Suppressor macrophage treated with lipopolysaccharide for 1 hour (primary cell): ENCODE measurements at places on chromosomes 5 and 9.
A peak's percentile ranks its signal among the peaks of the same experiment; 100 is the strongest.

- no peak for DNase-seq
Measured at GRCh38 chr5:32255540-32255900, 57.2 kb downstream of the MTMR12 start.

DNA sequence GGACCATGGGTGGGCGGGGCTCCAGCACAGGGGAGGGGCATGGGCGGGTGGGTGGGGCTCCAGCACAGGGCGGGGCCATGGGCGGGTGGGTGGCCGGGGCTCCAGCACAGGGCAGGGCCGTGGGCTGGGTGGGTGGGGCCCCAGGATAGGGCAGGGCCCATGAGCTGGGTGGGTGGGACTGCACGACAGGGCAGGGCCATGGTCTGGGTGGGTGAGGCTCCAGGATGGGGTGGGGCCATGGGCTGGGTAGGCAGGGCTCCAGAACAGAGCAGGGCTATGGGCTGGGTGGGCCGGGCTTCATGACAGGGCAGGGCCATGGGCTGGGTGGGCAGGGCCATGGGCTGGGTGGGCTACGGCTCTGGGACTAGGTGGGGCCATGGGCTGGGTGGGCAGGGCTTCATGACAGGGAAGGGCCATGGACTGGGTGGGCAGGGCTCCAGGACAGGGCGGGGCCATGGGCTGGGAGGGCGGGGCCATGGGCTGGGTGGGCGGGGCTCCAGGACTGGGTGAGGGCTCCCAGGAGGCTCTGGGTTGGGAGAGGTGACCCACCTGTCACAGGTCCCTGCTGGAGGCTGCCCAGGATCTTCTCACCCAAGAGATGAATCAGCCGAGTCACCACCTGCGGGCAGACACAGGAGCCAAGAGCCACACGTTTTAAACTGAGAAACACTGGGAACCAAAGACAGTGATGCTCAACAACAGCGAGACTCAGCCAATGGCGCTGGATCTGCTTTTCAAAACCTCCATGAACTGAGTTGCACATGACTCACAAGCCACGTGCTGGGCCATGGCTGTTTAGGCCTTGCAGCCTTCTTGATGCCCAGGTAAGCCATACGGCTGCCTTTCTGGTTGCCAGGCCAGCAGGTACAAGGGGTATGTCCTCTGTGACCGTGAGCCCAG lies 33.6 kb upstream of the NSMF start:
- no peak for DNase-seq

- DNase-seq, result peak; percentile 61
Measured at GRCh38 chr5:165201771-165202518, 1696.5 kb downstream of the MAT2B start.

DNA sequence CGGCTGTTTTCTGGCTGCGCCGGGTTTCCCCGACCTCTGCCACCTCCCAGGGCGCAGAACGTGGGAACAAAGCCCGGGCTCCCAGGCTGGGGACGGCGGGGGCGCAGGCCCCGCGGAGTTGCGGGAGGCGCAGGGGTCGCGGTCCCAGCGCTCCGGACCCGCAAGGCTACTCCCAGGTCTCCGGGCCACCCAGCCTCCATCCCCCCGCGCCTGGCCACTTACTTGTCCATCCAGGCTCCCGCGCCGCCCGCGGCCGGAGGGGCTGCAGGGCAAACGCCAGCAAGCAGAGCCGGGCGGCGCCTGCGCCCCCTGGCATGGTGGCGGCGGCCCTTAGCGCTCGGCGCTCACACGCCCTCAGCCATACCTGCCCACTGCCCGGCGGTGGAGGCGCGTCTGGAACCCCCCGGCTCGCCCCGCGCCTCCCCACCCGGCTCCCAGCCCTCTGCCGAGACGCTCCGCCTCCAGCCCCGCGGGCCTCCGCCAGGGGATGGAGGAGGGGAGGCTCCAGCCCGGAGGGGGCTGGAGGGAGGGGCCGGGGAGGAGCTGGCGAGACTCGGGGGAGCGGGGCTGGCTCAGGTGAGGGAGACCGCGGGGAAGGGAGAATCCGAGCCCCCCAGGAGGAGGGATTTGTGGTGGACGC lies at the start of gene ADAM19:
Gene ADAM19, minus strand, starts transcription at position 395 of the 640 bp plus-strand sequence. Its CDS starts 79 bp downstream, at position 316.
- DNase-seq, result peak; percentile 53

GRCh38 chr5:133445744-133446143 lies 166.6 kb downstream of the FSTL4 start:
- no peak for DNase-seq

DNA sequence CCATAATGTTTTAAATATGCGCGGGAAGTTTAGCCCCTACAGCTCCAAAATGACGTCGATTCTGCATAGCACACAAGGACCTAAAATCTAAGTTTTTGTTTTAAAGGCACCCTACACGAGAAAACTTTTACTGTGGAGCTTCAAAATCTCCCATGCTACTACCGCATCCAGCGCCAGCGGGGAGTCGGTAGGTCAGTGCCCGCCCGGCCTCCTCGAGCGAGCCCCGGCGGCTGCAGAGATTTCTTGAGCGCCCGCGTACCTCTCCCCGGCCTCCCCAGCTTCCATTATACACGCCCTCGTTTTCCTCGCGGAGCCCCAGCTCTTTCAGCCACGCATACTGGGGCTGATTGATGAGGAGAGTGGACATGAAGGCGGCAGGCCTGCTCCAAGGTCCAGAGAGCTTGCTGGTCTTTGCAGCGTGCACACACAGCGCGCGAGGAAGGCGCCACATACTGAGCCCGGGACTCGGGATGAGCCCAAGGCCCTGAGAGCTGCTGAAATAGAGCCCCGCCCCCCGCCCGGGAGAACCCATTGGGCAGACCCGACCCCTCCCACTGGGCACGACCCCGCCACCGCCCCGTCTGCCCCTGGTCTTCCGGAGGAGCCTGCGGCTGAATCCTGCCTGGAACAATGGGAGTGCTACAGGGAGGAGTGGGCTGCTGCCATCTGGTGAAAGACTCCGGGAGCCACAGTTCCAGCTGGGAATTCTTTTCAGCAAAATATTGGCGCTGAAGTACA lies at the start of gene ALDH7A1:
Gene ALDH7A1, minus strand, starts transcription at position 472 of the 738 bp plus-strand sequence. Its CDS starts 21 bp downstream, at position 451.
- DNase-seq, result peak; percentile 57

DNA sequence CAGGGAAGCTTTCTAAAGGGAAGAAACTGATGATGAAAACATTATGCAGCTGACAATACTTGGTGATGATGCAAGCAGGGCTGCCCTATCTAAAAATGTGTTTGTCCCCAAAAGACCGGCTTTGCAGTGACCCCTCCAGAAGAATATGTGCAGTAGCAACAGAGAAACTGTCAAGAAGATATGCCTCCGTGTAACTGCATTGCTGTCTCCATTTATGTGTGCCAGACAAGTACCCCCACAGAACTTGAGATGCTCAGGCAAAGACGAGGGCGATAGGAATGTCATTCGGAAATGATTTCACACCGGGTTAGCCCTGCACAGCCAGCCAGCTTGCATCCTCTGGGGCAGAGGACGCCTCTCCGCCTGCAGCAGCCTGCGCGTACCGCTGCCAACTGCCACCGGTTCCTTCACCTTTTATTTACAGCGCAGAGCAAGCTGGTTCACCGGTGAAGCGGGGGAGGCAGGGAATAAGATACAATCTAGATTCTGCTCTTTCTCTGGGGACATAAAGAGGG lies 2.0 kb downstream of the GABBR2 start:
- DNase-seq, result no peak

DNA sequence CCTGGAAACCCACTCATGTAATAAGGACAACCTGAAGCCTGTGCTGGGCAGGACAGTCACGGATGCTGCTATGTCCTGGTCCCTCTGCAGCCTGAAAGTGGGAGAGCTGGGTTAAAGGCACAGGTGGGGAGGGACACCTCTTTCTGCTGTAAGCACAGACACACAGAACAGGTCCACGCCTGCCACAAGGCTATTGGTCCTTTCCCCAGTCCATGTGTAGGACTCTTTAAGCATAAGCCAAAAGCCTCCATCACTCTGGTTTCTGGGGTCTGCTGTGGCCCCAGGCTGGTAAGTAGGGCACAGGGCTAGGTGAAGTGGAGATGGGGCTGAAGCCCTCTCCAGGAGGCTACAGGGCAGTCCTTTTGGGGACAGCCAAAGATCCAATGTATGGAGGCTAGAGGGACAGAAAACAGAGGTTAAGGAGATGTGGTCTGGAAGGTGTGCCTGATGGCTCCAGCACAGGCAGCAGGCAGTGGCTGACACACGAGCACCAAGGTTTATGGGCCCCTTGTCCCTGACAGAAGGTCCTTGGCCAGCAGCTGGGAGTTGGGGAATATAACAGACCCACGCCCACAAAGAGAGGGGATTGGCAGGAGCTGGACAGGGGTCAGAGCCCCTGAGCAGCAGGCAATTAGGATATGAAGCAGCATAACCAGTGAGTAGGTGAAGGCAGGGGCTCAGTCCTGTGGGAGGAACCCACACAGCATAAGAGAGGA lies 203.6 kb upstream of the MVB12B start:
- DNase-seq, result no peak

GRCh38 chr9:76004526-76004925 lies 114.1 kb downstream of the PCSK5 start:
- no peak for DNase-seq

DNA sequence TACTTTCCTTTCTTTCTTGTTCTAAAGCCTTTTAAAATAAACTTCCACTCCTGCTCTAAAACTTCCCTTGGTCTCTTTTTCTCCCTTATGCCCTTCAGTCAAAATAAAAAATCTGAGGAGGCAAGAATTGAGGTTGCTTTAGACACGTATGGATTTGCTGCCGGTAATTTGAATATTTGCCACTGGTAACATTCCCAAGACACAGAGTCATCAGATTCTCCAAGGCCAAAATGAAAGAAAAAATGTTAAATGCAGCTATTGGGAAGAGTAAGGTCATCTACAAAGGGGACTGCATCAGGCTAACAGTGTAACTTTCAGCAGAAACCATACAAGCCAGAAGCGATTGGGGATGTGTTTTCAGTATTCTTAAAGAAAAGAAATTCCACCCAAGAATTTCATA lies 311.1 kb downstream of the CDH18 start:
- DNase-seq, result no peak

- peak; percentile 19 for DNase-seq
Measured at GRCh38 chr5:132472431-132472830, 18.1 kb downstream of the IRF1 start.

DNA sequence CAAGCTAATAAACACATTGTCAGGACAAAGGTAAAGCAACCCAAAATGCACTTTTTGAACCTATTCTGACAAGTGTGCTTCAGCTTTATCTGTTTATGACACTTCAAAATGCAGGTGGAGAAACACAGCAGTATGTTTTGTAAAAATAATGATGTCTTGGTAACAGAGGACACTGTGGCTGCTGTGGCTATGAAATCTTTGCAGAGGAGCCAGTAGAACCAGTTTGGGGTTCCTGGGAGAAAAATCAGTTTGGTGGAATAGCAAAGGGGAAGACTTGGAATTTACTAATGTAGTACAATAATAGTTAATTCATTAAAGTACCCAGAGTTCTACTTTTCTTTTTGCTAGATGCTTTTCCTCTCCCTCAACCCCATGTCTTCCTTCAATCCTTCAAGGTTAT lies 40.6 kb downstream of the SIL1 start:
- DNase-seq, result no peak

DNA sequence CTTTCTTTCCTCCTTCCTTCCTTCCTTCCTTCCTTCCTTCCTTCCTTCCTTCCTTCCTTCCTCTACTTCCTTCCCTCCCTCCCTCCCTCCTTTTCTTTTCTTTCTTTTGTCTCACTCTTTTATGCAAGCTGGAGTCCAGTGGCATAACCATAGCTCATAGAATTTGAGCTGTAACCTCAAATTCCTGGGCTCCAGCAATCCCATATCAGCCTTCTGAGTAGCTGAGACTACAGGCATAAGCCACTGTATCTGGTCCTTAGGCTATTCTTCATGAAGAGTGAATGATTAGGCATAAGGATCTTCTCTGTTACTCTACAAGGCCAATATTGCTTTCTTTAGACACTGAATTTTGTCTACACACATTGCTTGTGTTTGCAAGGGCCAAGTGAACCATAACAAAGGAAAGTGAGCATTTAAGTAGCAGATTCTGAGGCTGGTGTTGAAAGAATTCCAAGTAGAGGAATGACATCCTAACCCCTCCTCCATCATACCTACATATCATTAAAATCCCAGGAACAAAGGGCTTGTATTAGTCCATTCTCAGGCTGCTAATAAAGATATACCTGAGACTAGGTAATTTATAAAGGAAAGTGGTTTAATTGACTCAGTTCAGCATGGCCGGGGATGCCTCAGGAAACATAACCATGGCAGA lies 293.2 kb downstream of the HCN1 start:
- no peak for DNase-seq

DNA sequence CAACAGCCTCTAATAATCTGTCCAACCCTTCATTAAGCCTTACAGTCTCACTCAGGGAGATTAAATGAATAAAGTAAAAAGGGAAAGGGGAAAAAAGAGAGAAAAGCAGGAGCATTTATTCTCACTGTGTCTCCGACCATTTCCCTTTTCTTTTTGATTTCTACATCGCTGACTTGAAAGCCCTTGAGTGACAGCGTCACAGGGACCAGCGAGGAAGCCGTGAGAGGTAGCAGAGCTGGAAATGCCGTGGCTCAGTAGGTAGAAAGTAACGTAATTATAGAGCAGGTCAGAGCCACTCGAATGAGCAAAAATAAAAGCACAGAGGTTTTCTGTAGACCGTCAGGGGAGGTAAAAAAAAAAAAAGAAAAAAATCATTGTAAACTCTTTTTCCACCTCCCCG lies 52.4 kb downstream of the ASS1 start:
- no peak for DNase-seq

DNA sequence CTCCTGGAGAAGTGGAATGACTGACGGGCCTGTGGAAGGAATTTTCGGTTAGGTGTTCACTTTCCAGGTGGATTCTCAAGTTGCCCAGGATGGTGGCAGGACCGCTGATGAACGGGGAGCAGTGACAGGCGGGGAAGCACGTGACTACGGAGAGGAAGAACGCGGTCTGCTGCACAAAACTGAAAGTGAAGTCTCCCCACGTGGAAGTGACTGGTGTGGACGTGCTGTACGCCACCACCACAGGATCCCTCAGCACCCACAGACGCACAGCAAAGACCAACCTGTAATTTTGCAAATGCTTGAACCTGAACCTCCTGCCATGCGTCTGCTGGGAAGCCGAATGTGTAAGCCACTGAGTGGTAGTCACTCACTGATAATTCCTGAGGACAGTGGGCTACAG lies 51.4 kb downstream of the RNF130 start:
- no peak for DNase-seq

- DNase-seq, result peak; percentile 76
Measured at GRCh38 chr5:36272136-36272690, 29.5 kb downstream of the RANBP3L start.
